T-helper 17 cell (primary cell): ENCODE measurements at places on chromosomes 7 and 10.

DNA sequence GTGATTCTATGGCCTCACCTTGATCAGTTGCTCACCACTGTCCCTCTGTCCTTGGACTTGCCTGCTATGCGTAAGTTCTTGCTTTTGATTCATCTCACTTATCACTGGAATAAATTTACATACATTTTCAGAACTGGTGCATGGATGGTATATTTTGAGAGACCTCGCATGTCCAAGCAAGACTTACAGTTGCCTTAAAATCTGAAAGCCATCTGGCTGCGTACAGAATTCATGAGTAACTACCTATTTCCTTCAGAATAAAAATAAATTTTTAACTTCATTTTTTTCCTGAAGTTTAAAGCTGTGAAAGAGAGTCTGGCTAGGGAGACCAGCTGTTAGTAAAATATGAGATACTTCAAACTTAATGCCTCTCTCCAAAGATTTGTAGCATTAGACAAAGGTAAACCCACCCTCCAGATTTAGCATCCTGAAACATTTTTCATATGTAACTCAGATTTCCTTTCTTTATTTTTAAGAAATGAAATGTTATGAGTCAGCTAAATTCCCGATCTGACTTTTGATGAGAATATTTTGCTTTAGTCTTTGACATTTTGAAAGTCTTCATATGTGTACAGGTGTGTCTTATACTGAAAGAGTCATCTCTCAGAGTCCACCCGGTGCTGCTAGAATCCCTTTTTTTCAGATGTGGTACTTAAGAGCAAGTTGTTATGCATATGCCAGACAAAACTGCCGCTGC lies 136.4 kb upstream of the CELF2 start:
- no peak for DNase-seq

GRCh38 chr7:157744786-157745601 lies 408.2 kb downstream of the DNAJB6 start:
- no peak for DNase-seq

- no peak for DNase-seq
Observed at GRCh38 chr10:16231734-16232435, 204.9 kb upstream of the PTER start.

DNA sequence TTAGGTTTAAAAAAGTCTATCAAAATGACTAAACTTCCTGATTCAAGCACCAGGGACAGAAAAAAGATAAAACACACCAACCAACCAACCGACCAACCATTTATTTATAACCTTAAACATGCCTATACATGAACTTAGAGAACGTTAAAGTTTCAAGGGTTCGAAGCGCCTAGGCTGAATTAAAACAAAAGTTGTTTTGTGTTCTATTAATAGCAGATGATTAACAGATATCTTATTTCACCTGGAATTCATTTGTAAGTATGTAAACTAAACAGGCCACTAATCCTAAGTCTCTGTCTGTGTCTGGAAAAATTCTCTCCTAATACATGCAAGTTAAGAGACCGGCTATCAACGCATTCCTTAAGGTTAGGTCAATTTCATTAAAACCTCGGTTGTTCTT lies 1.4 kb downstream of the BAIAP2L1 start:
- no peak for DNase-seq

DNA sequence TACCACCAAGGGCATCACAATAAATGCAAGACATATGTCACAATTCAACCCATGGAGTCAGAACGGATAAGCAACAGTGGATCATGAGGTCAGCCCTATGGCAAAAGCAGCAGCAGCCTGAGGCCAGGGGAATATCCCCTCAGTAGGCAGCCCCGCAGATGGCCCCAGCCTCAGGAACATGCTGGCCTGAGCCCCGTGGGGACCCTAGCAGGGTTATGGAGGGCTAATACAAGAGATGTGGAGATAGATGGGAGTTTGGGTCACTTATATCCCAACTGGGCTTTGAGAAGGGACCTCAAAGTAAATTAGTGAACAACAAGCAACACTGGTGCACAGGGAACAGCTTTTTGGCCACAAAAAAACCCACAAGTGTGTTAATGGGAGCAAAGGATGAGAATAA lies 9.1 kb downstream of the TMEM72 start:
- no peak for DNase-seq

DNA sequence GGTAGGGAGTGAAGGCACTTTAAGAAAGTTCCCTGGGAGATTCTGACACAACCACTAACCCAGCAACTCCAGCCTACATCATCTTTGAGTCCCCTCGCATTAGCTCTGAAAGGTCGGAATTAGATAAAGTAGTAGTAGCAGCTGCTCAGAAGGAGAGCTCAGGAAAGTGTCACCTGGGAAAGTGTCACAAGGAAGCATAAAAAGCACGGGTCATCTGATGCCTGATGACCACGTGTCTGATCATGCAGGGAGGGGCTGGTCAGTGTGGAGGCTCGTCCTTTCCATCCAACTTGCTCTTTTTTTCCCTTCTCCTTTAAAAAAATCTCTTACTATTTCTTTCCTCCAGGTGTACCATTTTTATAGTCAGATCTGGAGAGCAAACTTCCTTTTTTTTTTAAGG lies 47.1 kb upstream of the PDCD4 start:
- no peak for DNase-seq

DNA sequence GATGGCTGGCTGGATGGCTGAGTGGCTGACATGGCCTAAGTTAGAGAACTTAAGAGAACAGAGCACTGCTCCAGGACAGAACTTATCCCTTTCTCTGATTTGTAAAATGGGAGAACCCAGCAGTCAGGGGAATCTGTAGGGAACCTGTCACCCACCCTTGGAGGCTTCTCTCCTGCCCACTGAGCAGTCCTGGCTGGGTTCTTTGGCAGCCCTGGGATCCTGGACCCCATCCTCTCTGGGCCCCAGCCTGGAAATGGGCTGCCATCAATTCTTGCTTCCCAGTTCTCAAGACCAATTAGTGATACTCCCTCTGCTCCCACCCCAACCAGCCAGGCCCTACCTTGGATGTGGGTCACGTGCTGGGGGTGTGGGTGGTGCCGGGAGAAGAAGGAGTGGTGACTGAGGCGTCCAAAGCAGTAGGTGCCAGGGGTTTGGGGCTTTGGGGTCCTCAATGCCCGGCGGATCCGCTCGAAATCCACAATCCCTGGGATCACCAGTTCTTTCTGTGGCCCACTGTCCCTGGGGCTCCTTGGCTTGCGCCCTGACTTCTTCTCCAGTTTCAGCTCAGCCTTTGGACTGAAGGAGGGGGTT lies 3.6 kb downstream of the TBATA start:
- DNase-seq = no peak

DNA sequence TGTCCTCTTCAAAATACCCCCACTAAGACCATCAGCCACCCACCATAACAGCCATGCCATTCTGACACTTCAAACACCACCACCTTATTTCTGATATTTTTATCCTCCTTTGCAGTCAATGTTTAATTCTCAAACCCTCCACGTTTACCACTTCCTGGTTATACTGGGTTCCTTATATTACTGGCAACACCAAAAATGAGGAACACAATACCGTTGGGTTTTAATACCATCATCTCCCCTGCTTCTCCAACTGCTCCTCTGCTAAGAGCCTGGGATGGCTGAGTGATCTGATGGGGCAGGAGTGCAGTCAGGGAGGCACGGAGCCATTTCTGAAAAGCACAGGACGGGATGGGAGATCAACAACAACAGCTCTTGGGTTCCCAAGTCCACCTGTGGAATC lies 140.5 kb downstream of the CHCHD3 start:
- DNase-seq = no peak

GRCh38 chr10:49008505-49009198 lies 69.0 kb upstream of the LRRC18 start:
- no peak for DNase-seq

DNA sequence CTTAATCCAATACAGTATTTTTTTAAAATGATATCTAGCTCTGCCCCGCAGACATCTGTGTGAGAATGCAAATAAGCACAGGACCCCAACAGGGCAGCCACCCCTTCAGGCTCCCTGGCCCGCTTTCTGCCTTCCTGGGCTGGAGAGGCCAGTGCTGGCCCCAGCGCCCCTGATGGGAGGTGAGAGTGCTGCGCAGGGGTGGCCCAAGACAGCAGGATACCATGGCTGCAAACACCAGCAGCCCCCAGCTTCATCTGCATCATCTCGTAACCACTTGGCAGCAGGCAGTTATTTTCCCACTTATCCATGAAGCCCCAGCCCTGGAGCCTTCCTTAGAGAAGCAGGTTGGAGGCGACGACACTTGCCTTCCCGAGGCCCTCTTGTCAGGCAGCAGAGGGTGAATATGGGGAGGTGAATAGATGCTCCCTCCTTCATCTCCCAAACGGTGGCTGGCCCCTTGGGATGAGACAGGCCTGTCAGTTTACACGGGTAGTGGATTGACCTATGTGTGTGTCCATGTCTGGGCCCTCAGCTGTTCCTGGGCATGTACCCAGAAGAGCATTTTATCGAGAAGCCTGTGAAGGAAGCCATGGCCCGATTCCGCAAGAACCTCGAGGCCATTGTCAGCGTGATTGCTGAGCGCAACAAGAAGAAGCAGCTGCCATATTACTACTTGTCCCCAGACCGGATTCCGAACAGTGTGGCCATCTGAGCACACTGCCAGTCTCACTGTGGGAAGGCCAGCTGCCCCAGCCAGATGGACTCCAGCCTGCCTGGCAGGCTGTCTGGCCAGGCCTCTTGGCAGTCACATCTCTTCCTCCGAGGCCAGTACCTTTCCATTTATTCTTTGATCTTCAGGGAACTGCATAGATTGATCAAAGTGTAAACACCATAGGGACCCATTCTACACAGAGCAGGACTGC lies 71.2 kb downstream of the ALOX5 start:
- no peak for DNase-seq

- no peak for DNase-seq
Observed at GRCh38 chr7:47787249-47788069, 160.8 kb downstream of the PKD1L1 start.

DNA sequence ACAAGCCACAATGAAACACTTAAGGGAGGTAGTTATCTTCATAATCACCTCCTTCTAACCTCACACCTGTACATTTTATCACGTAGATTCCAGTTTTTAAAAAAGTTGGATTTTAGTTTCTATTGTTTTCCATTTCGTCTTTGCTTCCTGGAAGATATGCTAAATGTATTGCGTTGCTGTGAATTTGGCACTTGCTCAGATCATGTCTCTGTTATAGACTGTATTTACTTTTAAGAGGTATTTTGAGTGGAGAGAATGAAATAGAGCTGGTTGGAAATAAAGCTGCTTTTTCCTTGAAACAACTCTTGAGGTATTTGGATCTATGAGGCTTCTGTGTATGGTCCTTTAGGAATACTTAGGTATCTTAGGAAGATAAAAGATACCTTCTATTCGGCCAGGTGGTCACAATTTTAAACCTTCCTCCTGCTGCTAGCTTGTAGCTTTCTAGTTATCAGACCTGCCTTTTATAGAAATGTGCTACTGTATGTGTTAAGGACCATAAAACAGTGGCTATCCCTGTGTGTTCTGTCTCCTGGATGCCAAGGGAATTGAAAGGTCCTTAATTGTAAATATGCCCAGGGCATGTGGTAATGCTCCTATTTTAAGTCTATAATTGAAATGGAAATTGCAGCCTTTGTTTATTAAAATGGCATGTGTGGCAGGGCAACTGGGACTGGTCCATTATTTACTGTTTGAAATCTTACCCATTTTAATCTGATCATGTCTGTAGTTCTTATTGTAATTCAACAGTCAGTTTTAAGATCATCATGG lies 147.7 kb downstream of the SND1 start:
- no peak for DNase-seq

DNA sequence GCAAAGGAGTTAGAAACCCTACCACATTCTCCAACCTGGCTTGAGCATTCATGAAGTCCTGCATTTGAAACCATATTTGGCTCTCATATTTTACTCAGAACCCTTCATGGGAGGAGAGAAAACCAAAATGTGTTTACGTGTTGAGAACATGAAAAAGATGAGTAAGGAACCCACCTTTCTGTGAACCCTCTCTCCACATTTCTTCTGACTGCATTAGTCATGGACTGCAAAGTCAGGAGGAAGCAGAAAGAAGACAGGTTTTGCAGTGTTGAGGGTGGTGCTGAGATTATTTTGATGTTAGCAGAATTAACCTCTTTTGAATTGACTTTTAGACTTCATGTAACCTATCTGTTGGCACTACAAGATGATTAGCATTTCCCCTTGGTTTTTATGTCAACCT lies 4.9 kb downstream of the IFIT1B start:
- no peak for DNase-seq

DNA sequence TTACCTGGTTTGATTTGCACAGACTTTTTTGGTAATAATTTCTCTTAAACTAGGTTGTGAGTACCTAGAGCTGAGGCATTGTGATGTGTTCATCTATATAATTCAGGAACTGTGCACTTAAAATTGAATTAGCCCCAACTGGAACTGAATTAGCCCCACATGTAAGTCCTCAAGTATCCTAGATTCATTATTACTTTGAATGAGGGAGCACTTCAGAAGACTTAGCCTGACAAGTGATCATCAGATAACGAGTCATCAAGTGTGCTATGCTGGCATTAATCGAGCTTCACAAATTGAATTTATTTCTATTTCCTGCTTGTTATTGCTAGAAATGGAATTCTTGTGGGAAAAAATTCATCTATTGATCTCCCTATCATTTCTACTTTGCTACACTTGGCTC lies 323.4 kb upstream of the SEMA3D start:
- DNase-seq = no peak

DNA sequence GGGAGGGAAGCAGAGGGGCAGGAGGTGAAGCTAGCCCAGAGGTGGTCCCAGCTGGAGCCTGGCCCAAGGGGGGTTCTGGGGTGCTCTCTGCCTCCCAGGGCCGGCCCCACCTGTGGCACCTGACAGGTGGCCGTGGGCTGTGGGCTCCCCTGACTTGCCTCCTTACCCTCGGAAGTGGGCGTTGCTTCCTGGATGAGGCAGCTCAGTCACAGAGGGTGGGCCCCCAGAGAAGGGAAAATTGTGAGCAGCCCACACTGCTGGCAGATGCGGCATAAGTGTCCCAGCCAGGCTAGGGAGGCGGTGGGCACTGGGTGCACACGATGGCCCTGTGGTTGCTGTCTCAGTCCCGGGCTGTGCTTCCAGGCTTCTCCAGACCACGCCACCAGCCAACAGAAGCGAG lies 118.9 kb downstream of the LRRC18 start:
- DNase-seq = no peak

- no peak for DNase-seq
Observed at GRCh38 chr7:1727812-1728570, 57.9 kb downstream of the ELFN1 start.

- DNase-seq = no peak
Observed at GRCh38 chr7:143496263-143496662, 18.6 kb downstream of the TAS2R41 start.

DNA sequence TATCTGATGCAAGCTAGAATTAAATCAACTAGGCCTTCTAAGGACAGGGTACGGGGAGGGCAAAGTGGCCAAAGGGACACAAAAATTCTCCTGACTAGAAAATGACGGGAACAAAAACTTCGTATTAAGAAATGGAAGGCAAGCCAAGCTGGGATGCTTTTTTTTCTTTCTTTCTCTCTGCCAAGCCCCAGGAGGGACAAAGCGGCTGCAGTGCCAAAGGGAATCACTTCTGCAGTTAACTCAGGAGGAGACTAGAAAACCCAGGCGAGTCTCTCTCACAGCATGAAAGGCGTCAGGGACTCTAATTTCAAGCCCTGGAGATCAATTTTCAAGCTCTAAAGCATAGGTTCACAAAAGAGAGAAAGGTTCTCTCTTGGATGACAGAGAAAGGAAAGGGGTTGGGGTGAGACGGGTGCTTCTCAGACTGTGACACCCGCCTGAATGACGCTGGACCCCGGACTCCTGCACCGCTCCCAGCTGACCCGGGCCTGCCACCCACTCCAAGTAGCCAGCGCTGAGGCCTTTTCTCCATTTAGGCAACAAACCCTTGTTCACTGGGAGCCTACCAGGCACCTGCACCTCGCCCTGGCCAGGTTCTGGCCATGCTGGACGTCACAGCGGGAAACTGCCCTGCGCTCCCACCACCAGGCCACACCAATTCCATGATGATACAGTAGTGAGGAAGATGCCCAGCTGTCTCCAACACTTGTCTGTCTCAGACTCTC lies 56.5 kb downstream of the KIAA1549 start:
- DNase-seq = no peak
